Adrenal gland (tissue), 19 donors: ENCODE measurements at places on chromosomes 5 and 9.

DNA sequence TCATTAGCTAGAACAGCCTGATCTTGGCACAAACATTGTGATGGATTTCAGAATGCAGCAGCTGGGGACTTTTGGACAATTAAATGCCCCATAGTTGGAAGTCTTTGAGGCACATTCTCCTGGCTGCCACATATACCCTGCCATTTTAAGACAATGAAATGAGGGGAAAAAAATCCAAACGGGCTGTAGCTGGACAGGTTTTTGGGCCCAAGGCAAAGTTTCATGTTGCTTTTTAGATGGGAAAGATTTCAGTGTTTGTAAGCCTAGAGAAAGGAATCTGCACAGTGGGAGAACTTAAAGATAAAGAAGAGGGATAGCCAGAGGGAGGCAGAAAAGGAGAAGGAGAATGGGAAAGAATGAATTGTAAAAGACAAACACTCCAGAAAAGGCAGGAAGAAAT lies 30.0 kb upstream of the RICTOR start:
- no peak for DNase-seq

GRCh38 chr5:15574806-15575325 lies 74.9 kb downstream of the FBXL7 start:
- no peak for DNase-seq

DNA sequence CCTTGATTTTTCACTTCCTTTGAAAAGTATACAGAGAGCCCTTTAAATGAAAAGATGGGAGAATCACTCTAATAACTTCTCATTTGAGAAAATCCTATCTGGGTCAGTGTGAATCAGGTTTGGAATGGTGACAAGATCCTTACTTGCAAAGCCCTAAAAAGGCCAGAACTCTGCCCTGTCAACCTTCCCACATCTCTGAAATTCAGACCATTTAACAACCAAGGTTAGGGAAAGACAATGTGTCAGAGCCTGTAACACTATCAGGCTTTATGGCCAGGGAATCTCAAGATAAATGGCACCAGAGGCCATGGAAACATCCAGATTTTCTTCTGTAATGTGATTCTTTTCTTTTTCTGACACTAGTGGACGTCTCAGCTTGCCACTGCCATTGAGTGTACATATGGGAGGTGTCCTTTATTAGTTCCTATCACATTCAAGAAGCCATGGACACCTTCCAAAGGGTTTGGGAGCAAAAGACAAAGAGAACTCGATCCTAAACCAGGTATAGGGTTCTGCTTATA lies 165.7 kb upstream of the GPR151 start:
- DNase-seq: peak; percentile 21

DNA sequence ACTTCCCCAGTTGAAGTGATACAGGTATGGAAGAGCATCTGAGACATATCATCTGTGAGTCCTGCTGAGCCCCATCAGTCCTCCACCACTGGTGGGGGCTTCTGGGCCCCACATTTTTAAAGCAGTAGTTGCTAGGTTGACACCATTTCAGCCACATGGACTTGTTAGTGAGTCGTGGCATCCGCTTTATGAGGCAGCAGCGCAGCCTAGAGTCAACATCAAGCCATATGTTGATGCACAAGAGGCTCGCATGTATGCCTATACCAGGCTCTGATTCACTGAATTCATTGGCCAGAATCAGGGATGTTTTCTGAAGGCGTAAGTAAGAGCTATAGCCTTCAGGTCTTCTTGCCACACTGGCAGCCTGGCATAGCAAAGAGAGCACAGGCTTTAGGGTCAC lies 26.8 kb downstream of the ZNF346 start:
- no peak for DNase-seq

DNA sequence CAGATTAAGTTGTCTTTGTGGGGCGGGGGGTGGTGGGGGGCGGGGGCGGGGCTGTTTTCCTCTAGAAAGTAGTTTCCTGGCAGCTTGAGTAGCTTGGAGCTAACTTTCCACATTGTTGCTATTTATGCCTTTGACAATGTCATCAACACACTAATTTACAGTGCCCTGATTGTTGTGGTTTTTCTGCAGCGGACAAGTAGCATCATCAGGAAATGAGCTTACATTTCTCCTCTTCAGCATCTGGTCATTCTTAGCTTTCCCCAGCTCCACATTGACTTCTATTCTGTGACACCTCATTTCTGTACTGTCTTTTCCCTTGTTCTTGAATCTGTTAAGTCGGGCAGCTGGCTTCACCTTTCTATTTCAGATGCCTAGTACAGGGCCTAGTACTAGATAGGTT lies 112.3 kb upstream of the RAD23B start:
- no peak for DNase-seq

DNA sequence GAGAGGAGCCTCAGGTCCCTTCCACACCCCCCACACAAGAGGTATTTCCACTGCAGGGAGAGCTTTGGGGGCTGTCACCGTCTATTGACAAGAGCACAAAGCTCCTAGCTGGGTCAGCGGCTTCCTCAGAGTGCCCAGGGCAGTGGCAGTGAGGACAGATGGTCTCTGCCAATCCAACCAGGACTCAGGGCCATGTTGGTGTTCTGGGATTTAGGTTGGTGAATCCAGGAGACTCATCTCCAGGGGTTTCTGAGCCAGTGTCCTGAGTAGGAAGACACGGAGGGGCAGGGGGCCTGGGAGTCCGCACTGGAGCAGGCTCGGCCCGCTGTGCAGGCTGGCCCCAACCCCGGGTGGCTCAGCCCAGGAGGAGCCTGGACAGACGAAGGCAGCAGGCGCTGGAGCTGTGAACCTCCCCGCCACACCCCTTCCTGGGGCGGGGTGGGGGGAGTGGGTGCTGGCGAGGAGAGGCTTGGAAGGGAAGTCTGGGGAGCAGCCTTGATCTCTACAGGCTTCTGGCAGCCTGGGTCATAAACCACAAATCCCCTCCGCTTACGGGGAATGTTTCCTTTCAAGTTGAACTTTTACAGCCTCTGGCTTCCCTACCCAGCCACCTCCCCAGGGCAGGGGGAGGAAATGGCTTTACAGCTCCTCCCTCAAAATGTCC lies 19.6 kb downstream of the CRB2 start:
- DNase-seq: no peak

GRCh38 chr5:87020099-87020934 lies 247.4 kb upstream of the RASA1 start:
- peak; percentile 52 for DNase-seq

DNA sequence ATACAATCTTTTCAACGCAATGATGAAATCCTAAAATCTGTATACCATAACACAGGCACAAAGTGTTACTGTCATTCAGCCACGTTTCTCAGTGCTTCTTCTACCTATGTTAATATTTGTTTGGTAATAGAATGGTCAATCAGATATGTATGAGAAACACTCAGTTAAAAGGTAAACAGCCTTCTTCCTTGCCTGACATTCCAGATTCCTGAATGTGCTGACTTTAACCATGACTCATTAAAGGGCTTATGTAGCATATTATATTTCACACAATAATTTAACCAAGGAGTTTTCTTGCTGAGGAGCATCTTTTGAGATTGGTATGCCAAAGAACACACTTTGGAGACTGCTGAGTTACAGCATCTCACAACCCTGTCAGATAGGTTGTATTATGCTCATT lies 187.6 kb downstream of the CETN3 start:
- no peak for DNase-seq

DNA sequence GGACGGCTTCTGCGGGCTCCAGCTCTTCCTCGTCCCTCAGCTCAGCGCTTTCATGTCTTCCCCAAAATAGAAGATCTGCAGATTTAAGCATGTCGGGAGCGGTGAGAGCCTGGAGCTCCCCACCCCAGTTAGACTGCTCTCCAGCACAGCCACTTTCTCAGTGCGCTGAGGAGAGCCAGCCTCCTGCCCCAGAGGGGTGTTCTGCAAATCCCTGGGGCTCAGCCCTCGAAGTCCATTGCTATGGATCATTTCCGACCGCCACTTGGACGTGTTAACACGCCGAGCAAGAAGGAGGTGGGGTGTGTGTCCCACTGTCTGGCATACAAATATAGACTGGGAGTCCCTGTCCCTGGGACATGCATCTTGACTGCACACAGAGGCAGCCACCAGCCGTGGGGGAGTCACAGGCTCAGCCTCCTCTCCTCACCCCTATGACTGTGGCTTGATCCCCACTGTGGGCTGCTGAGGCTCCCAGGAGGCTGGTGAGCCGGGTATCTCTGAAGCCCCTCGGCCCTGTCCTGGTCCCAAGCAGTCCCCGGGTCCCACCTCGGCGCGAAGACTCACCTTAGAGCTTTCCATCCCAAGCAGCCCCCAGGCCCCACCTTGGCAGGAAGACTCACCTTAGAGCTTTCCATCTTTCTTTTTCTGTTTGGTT lies 30.0 kb upstream of the RNF130 start:
- DNase-seq: no peak

- no peak for DNase-seq
These were observed 72.3 kb downstream of the GCNT1 start for GRCh38 chr9:76531231-76531780.

DNA sequence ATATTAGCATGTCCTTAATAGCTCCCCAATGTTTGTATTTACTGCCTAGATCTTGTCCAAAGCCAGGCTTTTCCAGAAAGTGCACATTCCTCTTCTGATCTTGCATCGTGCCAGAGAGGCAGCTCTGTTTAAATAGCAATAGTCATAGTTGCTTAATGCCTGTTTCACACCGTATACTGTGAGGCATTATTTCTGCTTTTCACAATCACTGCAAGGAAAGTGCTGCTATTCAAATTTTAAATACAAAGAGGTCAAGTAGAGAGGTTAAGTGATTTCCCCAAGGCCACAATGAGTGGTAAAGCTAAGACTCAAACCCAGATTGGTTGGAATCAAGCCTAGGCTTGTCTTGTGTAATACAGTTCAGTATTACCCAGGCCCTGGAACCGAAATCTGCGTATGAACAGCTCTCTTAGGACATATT lies 153.6 kb downstream of the SNX18 start:
- no peak for DNase-seq
